ENCODE measurements at places on chromosomes 4 and X. TPM values are rescaled to one million over a fixed set of nuclear protein-coding genes. Genes with fewer than 3 reads are reported as not detected.

GRCh38 chr4:126375462-126376054 is 1060.8 kb downstream of the FAT4 start:
- no peak overlapping the region for H3K27ac ChIP-seq
- no peak overlapping the region for H3K4me3 ChIP-seq
- H3K36me3 ChIP-seq: no peaks in the 10 kb centered on the region
- H3K27me3 ChIP-seq: no peaks in the 10 kb centered on the region
- DNase-seq: no peak
- no peaks in the 10 kb centered on the region for H3K4me1 ChIP-seq

- H3K4me3 ChIP-seq: no peak overlapping the region
- no peaks in the 10 kb centered on the region for H3K4me1 ChIP-seq
- DNase-seq: no peak
- no peak overlapping the region for H3K27ac ChIP-seq
- no peaks in the 10 kb centered on the region for H3K36me3 ChIP-seq
Measured at GRCh38 chrX:140132937-140133336, 167.6 kb upstream of the CXorf66 start.

Gene CABS1
- total RNA-seq: not detected

Gene SLC4A4
- 1.3 TPM for total RNA-seq
